ENCODE measurements at places on chromosomes 12 and 14.

GRCh38 chr12:39958377-39958776 lies 147.5 kb downstream of the SLC2A13 start:
- no peak for DNase-seq

DNA sequence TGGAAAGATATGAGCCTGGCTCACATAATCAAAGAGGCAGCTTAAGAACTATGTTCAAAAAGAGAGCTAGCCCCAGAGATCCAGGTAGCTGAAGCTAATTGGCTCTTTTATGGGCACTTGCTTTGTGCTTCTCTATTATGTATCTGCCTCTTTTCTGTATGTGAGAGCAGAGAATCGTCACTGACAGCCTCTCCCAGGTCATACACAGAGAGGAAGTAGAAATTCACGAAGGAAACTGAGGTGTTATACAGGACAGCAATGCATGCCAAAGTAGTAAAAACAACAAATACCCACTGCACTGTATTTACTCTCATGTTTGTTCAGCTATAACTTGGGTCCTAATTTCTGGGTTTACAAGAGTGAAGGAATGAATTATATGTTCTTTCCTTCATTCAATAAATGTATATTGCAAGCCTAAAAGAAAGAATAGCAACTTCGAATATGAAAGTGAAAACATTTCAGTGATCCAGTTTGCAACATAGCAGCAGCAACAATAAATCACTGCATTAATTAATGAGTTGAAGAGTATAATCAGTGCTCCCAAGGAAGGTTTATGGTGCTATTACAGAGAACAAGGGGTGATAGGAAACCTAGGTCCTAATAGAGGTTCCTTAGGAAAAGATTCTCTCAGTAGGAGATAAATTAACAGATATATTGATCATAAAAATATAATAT lies 47.1 kb upstream of the ATXN7L3B start:
- no peak for DNase-seq

GRCh38 chr12:11654338-11654737 lies 4.9 kb downstream of the ETV6 start:
- no peak for DNase-seq

DNA sequence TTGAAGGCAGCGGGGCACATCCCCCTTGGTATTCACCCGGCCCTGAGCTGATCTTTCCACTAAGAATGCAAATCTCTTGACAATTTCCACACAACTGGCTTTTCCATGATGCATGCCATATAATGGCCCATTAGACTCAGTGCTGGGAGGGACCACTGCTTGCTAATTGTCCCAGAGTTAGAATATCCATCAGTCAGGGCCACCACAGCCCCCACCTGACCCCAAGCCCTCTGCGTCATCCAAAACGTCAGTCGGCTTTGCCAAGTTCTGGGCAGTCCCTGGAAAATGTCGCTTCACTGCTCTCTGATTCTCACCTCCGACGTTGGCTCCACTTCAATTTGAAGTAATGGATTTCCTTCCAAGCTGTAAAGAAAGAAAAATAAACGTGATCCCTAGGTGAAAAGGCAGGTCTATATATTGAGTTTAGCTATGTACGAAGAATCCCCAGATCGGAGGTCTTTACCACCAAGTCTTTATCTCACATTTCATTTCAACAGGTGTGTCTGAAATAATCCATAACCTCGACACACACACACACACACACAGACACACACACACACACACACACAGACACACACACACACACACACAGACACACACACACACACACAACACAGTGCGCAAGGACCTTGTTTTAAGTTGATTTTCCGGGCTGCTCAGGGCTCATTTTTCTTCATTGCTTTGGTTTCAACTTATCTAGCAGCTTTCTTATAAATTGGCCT lies 165.5 kb upstream of the NOS1 start:
- DNase-seq, result no peak

DNA sequence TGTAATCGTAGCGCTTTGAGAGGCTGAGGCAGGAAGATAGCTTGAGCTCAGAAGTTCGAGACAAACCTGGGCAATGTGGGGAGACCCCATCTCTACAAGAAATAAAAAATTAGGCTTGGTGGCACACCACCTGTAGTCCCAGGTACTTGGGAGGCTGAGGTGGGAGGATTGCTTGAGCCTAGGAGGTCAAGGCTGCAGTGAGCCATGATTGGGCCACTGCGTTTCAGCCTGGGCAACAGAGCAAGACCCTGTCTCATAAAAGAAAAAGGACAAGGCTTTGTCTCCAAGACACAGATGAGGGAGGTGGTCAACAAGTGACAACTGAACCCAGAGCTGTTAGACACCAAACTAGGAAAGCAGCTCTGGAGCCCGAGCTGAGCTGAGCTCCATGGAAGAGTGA lies 14.5 kb upstream of the TAMALIN start:
- no peak for DNase-seq

GRCh38 chr14:95200404-95200803 lies 43.1 kb upstream of the DICER1 start:
- DNase-seq, result no peak

- no peak for DNase-seq
Observed at GRCh38 chr12:65742018-65743010, 82.0 kb upstream of the HMGA2 start.

DNA sequence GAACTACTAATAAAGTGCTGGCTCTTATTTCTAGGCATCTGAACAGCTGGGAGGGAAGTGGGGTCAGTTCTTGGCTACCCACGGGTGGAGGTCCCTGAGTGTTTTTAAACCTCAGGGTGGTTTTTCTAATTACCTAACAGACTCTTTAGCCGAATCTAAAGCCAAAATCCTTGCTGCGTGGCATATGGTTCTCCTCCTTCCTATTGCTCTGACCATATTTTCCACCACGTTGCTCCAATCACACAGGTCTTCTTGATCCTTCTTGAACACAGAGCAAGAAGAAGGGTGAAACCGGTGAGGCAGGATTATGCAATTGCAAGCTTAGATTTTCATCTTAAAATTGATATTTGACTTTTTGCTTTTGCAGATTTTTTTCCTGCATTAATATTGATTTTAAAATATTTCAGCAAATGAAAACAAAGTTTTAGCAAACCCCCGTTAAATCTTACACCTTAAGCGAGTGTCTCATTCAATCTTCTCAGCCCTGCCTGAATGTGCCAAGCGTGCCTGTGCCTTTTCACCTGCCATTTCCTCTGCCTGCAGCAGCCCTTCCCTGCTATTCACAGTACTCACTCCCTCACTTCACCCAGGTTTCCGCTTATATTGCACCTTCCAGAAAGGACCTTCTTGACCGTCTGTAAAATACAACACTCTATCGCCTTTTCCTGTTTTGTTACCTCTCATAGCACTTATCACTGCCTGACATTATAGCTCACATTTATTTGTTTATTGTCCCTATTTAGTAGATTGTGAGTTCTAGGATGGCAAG lies 506.0 kb downstream of the DIO2 start:
- no peak for DNase-seq

- no peak for DNase-seq
Observed at GRCh38 chr14:61503167-61503801, 181.9 kb downstream of the PRKCH start.

GRCh38 chr12:57258977-57259970 lies 8.3 kb upstream of the STAC3 start:
- DNase-seq, result no peak

- DNase-seq, result no peak
Observed at GRCh38 chr12:25615119-25615518, 62.0 kb upstream of the LMNTD1 start.

- no peak for DNase-seq
Observed at GRCh38 chr12:132259872-132260695, 69.3 kb downstream of the GALNT9 start.

GRCh38 chr14:73785834-73786635 lies 65.6 kb upstream of the PTGR2 start:
- peak; percentile 88 for DNase-seq

Data from tibial artery (tissue), 4 donors.